AG10803 (cell line): ENCODE measurements at places on chromosomes 4 and X.

GRCh38 chr4:39384563-39384962 is 18.4 kb upstream of the RFC1 start:
- no peak for DNase-seq

DNA sequence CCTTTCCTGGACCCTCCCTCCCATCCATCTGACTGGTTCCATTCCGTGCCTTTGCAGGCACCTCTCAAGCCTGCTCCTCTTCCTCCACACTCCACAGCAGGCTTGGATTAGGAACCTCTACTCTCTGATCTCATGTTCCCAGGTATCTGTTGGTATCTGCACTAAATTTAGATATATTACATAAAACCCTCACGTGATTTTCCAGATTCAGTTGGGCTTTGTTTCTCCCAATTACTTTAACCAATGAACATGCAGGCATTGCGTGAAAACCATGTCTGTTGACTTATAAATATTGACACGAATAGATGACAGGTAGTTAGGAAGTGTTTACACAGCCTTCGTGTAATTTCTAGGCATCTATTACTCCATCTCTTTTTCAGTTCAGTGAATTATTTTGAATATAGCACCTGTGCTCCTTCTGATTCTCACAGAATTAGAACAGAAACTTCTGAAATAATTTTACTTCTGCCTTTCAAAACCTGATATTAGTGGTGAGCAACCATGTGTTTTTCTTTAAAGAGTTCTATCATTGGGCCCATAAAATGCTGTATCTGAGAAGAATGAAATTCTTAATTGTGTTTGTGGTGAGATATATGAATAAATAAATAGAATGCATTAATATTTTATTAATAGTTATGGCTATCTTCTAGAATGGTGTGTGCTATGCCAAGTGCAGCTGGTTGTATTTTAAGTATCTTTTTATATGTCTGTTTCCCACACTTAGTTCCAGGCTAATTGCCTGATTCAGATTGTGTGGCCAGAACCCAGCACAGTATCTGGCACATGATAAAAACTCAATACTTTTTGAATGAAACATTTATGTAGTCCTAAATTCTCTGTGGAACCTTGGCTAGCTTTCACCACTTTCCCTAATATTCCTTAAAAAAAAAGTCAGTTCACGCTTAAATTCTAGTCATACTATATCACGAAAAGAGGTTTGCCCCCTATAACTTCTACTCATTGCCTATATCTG is 304.8 kb downstream of the QDPR start:
- DNase-seq, result peak; percentile 40

- DNase-seq, result no peak
Measured at GRCh38 chr4:14800977-14801376, 201.3 kb upstream of the CPEB2 start.

- DNase-seq, result no peak
Measured at GRCh38 chrX:6244666-6245065, 16.0 kb upstream of the NLGN4X start.

- DNase-seq, result no peak
Measured at GRCh38 chr4:14267373-14268060, 640.0 kb upstream of the BOD1L1 start.

- peak; percentile 93 for DNase-seq
Measured at GRCh38 chr4:77022560-77023179, 53.1 kb downstream of the CCNI start.

DNA sequence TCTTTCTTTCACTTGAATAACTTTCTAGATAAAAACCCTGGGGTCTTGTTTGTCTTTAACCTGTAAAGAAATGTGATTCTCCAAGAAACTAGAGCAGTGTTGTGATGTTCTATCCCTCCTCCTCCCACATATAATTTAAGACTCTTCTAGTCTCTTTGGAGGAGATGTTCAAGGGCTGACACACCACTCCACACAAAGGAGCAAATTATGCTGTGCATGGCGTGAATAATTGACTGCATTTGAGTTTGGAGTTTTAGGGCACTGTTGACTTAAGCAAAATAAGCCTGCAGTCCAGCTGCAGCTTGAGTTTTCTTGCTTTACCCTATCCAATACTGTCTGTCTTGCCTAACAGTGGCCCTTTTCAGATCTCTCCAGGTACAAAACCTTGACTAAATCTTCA is 119.7 kb downstream of the CHRDL1 start:
- no peak for DNase-seq

DNA sequence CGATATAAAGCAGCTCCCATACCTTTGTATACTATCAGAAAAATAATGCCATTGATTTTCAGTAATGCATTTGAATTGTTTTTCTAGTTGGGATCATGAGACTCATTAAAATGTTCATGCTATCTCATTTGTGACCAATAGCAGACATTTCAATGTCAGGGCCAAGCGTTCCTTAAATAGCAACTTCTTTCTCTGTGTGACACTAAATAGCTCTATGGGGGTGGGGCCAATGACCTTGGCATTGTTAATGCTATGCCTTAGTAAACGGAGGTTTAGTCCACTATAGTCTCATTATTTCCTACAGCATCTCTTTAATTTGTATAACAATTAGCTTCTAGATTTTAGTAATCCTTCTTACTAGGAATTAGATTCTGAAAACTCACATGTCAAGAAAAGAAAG is 48.6 kb upstream of the ARHGAP24 start:
- DNase-seq, result no peak

DNA sequence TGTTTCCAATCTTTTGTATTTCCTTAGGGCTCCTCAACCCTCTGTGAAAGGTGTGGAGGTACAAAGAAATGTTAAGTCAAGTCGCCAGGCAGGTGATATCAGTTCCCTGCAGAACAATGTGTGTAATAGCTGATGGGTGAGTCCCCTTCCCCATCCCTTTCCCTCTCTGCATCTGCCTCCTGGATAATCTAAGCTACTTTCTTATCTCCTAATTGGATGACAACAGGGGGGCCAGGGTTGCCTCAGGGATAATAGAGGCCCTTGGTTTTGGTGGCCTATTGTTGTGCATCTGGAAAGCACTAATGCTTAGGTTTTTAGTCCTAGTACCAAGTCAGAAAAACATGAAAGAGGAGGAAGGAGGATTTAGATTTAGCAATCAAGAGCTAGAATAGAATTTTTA is 29.1 kb downstream of the MAGED1 start:
- DNase-seq, result no peak

DNA sequence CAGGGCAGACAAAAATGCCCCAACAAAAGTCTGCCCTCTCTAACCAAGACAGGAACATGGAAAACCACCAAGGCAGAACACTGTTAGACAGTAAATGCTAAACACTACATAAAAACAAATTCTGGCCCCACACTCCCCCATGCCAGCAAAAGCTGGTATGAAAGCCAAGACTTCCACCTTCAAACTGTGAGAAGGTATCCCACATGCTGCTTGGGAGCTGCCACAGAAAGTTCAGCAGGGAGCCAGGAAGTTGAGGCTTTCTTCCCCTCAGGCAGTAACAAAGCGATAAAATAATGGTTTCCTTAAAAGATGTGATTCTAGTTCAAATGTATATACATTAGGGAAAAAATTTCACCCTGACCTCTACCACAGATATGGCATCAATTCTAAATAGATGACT is 770.4 kb upstream of the NDST4 start:
- no peak for DNase-seq

DNA sequence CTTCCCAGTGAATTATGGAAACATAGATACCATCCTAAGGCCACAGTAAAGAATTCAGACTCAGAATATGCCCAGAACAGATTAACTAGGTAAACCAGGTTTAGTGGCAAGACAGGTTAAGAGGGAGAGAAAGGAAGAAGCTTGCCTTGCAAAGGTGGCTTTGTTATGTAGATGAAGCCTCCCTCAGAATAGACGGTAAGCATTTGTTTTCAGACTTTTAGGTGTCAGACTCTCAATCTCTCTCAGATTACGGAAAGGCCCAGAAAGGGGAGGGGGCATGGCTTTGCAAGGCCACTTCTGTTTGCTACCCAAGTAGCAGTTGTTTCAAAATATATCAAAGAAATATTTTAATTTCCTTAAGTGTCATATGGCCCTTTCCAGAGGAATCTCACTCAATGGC is 457.1 kb upstream of the BOD1L1 start:
- DNase-seq, result no peak

DNA sequence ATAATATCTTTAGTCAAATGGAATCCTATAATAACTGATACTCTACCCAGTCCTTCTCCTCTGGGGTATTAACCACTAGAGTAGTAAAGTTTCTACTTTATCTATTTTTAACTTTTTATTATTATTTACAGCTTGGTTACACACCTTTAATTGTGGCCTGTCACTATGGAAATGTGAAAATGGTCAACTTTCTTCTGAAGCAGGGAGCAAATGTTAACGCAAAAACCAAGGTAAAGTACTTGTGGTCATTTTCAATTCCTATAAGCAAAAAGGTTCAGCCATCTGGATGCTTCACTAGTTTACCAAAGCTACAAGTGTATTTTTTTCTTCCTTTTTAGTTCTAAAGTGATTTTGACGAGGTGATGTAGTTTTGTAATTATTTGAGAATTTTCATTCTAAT is 238.8 kb downstream of the ANK2 start:
- DNase-seq, result no peak

DNA sequence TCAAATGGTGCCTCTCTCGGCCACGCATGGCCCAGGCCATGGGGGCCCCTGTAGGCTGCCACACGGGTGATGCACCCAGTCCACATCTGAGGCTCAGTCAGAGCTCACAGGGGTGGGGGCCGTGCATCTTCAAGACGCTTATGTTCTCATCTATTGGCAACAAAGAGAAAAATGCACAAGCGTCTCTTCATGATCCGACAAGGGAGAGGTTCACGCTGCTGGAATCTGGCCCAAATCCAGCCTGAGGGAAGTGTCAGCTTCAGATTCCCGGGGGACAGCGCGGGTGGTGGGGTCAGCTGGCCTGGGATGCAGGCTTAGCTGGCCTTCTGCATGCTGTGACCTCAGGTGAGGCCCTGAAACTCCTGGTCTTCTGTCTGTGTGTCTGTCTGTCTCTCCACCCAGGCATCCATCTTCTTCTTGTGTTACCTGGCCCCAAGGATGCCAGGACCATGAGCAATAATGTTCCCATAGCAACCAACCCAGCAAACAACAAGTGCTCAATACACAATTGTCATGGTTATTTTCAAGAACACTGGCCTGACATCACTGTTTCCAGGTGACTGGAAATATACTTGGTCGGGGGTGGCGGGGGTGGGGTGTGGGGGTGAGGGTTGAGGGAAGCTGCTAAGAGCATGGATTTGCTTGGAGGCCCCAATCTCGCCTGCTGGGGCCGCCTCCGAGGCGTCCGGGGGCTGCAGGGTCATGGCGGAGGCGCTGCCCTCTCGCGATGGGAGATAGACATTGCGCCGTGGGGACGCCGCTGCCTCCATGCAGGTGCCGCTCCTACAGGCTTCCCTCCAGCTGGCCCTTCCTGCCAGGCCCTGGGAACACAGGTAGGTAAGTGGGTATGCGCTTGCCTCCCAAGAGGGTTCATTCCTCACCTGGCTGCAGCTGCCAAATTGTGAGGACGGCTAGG is 48.3 kb downstream of the ABLIM2 start:
- DNase-seq, result no peak

GRCh38 chr4:16160457-16160856 is 65.8 kb downstream of the TAPT1 start:
- no peak for DNase-seq

- DNase-seq, result no peak
Measured at GRCh38 chr4:150668824-150669223, 86.9 kb downstream of the MAB21L2 start.

- DNase-seq, result no peak
Measured at GRCh38 chr4:36088542-36088941, 155.8 kb downstream of the ARAP2 start.

DNA sequence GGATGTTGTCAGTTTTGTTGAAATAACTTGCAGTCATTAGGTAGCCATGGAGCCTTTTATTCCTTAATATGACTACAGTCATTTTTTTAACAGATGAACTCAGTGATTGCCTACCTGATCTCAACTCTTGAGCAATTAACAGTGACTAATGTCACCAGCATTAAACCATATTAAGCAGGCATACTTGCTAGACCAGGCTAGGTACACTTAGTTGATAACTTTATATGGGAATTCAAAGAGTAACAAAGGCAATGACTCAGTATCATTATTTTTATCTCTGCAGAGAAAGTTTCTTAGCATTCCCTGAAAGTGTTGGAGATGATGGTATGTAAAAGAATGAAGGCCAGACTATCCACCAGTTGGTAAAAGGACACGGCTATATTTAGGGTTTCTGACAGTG is at the start of gene C4orf54:
TSS of gene C4orf54 (minus strand) at position 31 of the 400 bp plus-strand sequence. CDS start 3,180 bp downstream, outside the sequence.
- DNase-seq, result no peak

GRCh38 chr4:177464026-177464425 is 21.8 kb upstream of the AGA start:
- no peak for DNase-seq

DNA sequence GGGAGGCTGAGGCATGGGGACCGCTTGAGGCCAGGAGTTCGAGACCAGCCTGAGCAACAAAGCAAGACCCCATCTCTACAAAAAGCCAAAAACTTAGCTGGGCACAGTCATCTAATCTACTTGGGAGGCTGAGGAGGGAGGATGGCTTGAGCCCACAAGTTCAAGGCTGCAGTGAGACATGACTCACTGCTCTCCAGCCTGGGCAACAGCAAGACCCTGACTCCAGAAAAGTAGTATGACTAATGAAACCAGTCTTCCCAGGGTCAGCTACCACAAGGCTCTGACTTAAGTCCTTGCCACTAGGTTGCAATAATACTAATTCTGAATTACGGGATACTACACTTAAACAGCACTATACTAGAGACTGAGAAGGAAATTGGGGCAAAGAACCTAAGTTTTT is 33.1 kb downstream of the ERVMER34-1 start:
- no peak for DNase-seq

DNA sequence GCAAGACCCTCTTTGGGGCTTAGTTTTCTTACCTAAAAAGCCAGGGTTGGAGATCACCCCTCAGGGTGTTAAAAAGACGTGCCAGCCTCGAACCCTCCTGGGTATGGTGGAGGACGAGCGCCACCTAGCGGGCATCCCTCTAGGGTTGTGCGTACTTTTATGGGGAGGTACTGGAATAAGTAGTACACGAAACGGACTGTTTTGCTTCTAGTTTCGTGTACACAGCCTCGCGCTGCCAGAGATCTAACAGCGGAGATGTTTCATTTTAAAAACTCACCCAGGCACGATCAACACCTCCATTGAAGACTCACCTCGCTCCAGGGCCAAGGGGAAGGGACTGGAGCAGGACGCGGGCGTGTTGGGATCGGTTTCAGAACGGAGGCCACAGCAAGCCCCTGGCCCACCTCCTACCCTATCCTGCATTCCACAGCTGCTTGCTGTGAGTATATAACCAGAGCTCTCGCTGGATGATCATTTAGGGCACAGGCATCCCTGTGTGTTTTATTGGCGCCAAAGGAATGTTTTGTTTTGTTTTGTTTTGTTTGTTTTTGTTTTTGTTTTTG is 4.8 kb upstream of the NKX3-2 start:
- peak; percentile 68 for DNase-seq
